ENCODE measurements at places on chromosomes 7 and 10.

DNA sequence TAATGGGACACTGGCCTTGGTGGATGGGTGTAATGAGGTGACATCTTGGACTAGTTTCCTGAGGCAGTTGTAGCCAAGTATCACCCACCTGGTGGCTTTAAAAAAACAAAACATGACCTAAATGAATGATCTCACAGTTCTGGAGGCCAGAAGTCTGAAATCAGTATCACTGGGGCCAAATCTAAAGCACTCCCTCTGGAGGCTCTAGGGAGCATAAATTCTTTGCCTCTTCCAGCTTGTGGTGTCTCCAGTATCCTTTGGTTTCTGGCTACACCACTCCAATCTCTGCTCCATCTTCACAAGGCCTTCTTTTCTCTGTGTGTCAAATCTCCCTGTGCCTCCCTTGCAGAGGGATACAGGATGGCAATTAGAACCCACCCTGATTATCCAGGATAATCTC is 342.9 kb downstream of the CALN1 start:
- no peak for DNase-seq

DNA sequence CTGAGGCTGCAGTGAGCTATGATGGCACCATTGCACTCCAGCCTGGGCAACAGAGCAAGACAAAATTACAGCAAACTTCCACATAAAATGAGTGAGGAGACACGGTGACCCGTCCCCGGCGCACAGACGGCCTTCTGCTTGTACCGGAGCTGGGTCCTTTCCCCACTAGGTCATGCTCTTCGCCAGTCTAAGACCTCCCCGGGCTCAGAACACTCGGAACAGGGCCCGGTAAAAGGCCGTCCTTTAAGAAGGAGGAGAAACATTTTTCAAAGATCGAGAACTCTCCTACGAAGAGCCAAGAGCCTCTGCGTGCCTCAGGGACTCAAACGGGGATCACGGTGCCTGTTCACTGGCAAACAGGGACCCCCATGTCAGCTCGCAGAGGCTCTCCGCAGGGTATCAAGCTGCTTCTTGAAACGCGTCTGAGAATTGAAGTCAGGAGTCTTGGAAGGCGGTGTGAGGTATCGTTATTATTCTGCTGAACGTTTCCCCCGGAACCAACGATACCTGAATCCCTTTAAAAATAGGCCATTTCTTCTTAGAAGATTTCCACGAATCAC is 9.0 kb downstream of the CARD11 start:
- DNase-seq, result no peak

DNA sequence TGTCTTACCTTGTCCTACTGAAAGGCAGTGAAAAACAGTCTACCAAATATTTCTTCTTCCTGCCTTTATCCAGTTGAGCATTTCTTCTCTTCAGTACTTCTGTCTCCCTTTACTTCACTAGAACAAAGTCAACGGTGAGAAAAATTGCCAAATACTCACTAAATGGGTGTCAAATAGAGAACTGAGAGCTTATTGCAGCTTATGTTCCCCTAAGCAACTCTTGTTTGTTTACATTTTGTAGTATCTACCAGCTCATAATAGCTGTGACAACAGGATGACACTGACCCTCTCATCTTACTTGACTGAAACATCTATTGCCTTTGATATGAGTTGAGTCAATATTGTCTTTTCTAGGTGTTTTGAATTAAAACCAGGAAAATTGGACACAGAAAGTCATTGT is 327.9 kb upstream of the SORCS1 start:
- no peak for DNase-seq

GRCh38 chr7:33981671-33982424 is 76.5 kb downstream of the BMPER start:
- no peak for DNase-seq

DNA sequence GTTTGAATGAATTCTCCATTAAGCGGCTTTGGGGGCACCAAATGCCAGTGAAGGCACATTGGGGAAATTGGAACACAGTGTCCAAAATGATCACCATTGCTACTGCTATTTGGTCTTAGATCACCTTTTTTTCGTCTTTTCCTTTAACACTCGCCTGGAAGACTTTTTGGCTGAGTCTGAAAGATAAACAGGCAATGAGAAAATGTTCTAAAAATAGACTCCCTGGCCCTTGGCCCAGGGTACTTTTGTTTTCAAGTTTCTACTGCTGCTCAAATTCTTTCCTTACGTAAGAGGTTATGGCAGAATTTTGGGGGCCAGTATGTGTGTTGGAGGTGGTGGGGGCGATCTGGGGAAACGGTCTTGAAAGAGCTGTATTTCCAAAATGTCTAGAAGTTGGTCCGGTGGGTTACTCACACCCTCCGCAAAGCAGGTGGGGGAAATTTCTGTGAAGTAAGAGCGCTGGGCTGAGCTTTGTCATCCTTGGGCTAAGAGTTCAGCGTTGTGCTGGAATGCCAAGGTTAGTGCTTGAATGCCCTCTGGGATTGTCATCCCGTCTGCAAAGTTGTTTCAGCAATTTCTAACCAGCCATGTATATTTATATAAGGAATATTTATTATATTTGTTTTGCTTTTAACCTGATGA is 1.3 kb upstream of the ITPRIP start:
- peak; percentile 91 for DNase-seq

DNA sequence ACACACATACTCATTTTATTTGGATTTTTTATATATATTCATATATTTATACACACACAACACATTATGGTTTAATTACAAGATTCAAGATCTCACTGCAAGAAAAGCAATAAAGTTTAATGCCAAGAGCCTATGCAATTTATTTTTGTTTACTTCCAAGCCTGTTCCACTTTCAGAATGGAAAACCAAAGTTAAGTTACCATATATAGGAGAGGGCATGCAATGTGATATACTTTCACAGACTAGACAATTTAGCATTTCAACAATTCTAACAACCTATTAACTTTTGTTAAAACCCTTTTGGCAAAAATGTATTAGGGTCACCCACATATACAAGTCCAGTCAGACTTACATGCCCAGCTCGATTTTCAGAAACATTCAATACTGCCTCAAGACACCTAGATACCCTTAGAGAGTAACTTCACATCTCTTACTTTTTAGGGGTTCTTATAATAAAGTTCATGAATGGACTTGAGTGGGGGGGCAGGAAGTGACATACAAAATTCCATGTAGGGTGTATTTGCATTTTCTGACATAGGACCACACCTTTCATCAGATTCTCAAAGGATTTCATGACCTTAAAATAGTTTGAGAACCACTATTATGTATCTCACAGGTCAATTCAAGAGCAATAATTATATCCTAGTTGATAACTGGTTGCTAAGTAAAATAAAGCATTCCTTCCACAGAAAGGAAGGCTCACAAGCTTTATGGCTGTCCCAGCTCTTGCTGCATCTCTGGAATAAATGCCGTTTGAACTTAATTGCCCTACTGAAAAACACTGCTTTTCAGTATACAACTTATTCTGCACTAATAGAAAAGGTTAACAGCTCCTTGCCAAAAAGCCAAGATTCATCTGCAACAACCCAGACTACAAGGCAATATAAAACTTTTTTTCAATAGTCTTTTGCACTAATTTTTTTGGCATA is 2.5 kb downstream of the P4HA1 start:
- peak; percentile 36 for DNase-seq

- peak; percentile 97 for DNase-seq
These were observed at the start of gene FZD1 for GRCh38 chr7:91264046-91264923. Gene FZD1 (plus strand): TSS chr7:91264433. CDS start chr7:91264881, 448 bp downstream.

- no peak for DNase-seq
These were observed 61.6 kb downstream of the LSM5 start for GRCh38 chr7:32428546-32428945.

GRCh38 chr7:130814778-130815335 is 80.8 kb upstream of the KLF14 start:
- DNase-seq, result peak; percentile 52

DNA sequence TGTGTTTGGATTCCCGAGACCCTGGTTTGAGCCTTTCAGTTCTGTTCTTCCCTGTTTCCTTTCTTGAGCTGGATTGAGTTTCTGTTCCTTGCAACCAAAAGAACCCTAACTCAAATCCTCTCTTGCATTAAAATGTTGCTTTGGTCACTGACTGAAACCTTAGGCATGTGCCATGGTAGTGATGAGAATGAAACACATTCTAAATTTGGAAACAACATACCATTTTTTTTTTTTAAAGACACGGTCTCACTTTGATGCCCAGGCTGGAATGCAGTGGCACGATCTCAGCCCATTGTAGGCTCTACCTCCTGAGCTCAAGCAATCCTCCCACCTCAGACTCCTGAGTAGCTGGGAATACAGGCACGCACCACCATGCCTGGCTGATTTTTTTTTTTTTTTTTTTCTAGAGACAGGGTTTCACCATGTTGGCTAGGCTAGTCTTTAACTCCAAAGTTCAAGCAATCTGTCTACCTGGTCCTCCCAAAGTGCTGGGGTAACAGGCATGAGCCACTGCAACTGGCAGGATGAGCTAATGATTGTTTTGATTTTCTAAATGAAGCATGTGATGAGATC is 8.4 kb downstream of the THAP5 start:
- no peak for DNase-seq

GRCh38 chr10:120783867-120784266 is 67.3 kb upstream of the WDR11 start:
- DNase-seq, result peak; percentile 7

- DNase-seq, result no peak
These were observed 45.1 kb upstream of the SGCE start for GRCh38 chr7:94700926-94701554.

DNA sequence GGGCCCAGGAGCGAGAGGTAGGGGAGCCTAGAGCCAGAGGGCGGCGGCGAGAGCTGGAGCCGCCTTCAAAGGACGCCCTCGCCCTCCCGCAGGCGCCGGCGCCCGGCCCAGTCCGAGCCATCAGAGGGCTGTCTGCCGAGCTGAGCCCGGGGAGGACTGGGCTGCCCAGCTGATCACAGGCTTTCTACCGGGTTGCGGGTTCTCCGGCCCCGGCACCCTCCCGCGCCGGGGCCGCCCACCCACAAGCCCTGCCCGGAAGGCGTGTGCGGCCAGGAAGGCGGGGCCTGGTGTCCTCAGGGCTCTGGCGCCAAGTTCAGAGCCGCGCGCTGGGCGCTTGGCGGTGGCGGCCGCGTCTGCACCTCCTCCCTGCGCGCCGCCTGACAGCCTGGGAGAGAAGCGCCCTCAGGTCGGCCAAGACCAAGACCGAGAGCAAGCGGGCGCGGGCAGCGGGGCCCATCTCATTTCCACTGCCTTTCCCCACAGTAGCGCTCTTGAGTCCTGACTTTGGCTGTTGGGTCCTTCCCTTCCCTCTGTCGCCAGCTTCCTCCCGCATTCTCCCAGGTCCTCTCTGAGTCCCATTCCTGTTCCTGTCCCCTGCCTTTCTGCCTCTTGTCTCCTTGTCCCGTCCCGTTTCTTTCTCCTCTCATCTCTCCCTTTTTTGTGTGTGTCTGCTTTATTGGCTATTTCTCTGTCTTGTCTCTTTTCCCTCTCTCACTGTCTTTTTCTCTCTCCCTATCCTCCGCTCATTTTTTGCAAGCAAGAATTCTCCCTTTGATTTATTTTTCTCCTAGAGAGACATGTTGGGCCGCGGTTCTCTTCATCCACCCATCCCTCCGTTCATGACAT is 60.6 kb upstream of the MSMB start:
- DNase-seq, result peak; percentile 44

GRCh38 chr7:122256046-122256445 is 48.5 kb downstream of the FEZF1 start:
- no peak for DNase-seq

GRCh38 chr10:34670081-34670480 is 145.0 kb downstream of the PARD3 start:
- DNase-seq, result no peak

GRCh38 chr10:1520909-1521565 is 216.3 kb downstream of the ADARB2 start:
- DNase-seq, result no peak

DNA sequence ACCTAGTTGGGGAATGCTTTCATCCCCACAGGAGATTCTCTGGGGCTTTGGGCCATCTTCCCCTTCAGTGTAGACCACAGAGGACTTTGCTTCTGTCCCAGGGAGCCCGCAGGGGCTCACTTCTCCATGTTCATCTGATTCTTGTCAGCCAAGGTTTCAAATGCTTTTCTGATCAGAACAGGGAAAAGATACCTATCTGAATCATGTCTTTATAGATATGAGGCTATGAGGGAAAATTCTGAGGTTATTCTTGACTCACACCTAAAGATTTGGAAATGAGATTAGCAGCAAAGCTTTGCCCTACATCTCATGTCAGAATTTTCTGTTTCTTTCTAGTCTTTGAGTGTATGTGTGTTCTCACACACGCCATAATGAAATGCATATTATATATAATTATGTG is 53.3 kb downstream of the FIGNL1 start:
- no peak for DNase-seq

Data from inflammatory macrophage treated with lipopolysaccharide for 1 hour (primary cell).